ENCODE measurements at places on chromosomes 12 and 14.

GRCh38 chr12:121297435-121297991, 1.0 kb upstream of the CAMKK2 start:
- no peak for DNase-seq

DNA sequence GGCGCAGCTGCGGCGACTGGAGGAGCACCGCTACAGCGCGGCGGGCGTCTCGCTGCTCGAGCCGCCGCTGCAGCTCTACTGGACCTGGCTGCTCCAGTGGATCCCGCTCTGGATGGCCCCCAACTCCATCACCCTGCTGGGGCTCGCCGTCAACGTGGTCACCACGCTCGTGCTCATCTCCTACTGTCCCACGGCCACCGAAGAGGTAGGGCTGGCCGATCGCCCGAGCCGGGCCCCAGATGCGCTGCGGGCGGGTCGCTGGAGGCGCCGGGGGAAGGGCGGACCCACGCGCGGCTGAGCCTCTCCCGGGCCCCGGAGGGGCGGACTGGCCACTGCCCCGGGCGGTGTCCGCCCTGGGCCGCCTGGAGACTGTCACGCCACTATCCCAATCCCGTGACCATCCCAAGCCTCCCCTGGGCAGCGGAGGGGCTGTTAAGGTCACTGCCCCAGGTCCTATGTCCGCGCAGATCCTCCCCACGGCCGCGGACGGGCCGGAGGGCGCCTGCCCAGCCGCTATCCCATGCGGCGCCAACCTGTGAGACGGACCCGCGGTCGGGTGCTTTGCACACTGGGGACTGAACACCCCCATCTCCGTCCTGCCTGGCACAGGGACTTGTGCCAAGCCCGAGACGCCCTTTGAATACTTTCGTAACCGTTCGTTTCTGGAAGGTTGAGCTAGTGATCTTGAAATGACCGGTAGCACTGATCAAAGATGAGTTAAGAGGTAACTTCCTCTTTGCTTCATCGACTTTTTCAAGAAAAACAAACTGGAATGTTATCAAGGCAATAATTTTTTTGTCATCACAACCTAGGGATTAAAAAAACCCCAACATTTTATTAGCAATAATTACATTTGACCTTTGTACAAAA, 725 bp downstream of the CHPT1 start:
- DNase-seq, result no peak

GRCh38 chr12:51797301-51797700, 51.2 kb downstream of the FIGNL2 start:
- DNase-seq, result no peak

DNA sequence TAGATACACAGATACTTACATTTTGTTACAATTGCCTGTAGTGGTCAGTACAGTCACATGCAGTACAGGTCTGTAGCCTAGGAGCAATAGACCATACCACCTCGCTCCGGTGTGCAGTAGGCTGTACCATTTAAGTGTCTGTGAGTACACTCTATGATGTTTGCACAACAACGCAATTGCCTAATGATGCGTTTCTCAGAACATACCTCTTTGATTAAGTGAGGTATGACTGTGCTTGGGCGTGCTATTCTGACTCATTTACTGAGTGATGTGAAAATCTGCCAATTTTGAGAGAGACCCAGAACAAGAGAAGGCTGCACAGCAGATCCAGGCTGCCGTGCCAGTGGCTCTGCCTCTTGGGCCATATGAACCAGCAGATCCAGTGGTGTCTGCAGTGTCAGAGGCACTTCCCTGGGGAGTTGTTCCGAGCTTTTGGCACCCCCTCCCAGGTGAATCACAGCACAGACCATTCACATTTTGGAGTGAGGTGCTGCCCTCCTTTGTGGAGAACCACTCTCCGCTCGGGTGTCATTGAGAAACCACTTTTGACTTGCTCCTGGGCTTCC, 20.4 kb downstream of the DLK1 start:
- no peak for DNase-seq

GRCh38 chr14:69647213-69647612, 35.8 kb downstream of the SUSD6 start:
- no peak for DNase-seq

- DNase-seq, result no peak
Measured at GRCh38 chr12:108779998-108780688, 48.8 kb upstream of the CORO1C start.

- no peak for DNase-seq
Measured at GRCh38 chr14:44388306-44388705, 118.8 kb downstream of the FSCB start.

DNA sequence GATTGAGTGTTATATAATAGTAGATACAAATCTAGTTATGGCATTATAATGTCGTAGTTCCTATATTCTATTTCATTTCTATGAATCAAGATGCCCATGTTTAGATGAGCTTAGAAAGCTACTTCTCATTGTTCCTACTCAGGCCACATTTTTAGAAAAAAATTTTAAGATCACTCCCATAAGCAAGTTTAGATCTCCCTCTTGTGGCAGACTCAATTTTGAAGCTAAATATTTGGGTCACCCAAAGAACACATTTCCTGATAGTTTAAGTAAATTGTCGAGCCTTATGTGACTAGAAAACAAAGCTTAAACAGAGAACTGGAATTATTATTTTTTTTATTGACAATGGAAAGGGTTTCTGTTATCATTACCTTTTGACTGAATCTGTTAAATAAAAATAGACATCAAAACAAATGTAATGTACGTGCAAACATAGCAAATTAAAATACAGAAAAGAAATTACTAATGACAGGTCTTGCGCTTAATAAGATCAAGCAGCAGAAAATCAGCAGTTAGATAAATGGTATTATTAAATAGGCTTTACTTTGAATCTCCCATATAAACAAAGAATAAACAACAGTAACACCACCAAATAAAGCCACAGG, 180.2 kb downstream of the ACSS3 start:
- no peak for DNase-seq

GRCh38 chr12:92582893-92583292, 119.9 kb upstream of the PLEKHG7 start:
- no peak for DNase-seq

GRCh38 chr12:117032593-117033381, 66.4 kb downstream of the TESC start:
- DNase-seq, result no peak

DNA sequence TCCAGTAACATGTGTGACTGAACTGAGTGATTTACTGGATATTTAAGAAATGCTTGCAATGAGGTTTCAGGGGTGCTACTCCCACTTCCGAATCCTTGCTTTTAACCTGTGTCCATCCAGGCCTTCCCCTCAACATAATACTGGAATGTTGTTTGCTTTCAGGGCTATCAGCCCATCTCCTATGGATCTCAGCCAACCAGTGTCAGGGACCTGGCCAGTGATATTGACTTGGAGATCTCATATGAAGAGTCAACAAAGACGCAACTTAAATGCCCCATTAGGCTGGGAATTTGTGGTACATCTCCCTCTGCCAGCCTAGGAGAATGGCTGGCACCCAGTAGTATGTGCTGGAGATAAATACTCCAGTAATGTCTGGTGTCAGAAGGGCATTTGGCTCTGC, 889 bp upstream of the IFT43 start:
- DNase-seq, result no peak

DNA sequence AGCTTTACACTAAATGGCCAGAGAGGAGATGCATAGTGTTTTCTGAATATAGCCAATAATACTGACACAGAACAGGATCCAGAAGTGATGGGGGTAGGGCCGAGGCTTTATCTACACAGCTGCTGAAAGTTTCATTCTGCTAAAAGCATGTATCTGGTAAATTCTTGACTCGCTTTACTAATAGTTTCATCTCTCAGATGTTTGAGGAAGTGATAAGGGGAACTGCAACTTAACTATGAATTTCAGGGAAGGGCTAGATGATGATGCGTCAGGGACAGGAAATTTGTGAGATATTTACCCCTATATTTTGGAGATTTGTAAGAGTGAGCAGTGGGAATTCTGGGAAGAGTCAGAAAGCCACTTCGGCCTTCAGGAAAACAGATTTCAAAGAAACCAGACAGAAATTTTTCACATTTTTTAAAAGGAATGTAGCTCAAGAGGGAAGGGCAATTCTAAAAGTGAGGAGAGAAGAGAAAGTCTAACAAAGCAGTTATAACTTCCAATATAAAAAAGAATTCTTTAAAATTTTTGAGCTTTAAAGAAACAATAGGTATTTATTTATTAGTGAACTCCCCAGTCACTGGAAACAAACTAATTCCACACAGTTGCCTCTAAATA, 243.1 kb downstream of the BCAT1 start:
- no peak for DNase-seq

- no peak for DNase-seq
Measured at GRCh38 chr12:32048791-32049190, 57.9 kb upstream of the BICD1 start.

DNA sequence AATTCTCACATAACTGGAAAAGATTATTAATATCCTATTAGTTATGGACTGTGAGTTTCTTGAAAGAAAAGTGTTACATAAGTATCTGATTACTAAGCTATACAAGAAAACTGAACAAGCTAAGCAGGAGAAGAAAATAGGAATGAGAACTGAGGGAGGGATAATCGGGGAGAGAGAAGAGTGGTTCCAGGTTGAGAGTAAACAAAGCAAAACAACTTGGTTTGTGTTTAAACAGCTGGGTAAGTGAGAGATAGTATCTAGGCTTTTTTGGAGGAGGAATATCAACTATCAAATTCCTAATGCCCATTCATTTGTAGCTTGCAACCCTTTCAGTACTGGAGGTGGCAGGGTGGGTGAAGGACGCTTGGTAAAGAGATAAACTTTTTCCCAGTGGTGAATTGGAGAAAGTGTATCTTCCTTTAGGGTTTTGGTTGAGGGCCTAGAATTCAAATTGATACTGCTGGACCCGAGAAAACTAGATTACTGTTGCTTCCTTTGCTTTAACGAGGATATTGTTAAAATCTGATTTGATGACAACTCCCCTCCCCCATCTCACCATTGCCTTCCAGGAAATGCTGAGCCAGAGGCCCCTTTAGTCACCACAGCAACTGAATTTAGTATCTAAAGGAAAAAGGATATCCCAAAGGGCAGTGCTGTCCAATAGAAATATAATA, 2.0 kb upstream of the SLC2A3 start:
- no peak for DNase-seq

- no peak for DNase-seq
Measured at GRCh38 chr12:65926119-65926908, 102.0 kb downstream of the HMGA2 start.

- no peak for DNase-seq
Measured at GRCh38 chr12:116727891-116728290, 10.0 kb downstream of the SPRING1 start.

DNA sequence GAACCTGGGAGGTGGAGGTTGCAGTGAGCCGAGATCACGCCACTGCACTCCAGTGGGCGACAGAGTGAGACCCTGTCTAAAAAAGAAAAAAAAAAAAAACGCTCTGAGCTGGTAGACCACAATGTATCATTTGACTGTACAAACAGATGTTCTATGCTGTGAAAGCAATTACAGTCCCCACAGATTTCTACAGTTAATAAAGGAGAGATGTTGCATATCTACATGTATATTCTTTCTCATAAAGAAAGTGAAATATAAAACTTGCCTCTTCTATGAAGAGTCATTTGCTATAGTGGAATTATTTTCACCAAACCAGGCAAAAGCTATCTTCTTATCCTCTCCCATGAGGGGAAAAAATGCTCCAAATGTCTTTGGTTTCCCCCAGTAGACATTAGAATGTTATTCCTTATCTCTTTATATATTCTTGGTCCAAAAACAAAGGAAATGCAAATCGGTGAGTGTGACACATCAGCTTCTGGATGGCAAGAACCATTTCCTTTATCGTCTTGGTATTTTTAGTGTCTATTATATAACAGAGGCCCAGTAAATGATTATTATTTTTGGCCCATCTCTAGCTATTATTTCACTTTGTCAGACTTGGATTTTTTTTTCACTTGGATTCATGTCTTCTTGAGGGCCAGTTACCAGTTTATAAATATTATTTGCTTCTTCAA, 230.4 kb downstream of the SSPN start:
- DNase-seq, result no peak

DNA sequence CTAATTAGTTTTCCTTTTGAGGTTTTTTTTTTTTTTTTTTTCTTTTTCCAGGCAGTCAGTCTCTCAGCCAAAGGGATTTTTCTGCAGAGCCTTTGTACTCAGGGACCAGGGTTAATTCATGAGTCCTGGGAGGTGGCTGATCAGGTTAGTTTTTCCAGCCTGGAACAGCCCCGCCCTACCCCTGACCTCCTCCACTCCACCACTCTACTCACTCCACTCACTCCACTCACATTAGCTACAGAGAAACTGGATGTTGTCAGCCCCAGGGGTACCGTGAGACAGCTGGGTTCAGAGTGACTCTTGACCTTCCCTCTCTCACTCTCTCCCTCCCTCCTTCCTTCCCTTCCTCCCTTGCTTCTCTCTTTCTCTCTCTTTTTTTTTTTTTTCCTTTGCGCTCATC, 161.0 kb downstream of the CRADD start:
- DNase-seq, result no peak

DNA sequence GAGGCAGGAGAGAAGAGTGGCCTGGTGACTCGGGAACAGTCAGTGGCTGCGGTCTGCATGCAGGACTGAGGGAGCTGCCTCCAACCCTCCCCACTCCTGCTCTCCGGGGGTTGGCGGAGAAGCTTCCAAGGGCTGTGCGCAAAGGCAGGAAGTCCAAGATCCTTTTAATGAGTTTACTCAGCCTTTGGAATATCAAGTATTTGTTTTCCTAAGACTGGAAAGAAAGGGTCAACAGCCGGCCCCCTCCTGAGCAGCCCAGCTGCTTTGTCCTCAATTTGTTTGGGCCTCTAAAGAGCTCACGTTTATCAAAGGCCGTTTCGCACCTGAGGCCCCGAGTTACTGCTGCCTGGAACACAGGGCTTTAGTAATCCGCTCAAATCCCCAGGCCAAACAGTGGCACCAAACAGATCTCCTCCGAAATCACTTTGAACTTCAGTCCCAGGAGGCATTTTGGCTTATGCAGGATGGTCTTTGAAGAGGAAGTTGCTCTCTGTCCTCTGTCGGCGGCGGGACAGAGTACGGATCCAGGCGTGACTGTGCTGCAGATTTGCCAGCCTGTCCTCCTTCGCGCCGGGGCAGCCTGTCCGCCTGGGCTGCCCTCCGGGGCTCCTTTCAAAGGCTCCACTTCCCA, 117.2 kb upstream of the FZD10 start:
- no peak for DNase-seq

DNA sequence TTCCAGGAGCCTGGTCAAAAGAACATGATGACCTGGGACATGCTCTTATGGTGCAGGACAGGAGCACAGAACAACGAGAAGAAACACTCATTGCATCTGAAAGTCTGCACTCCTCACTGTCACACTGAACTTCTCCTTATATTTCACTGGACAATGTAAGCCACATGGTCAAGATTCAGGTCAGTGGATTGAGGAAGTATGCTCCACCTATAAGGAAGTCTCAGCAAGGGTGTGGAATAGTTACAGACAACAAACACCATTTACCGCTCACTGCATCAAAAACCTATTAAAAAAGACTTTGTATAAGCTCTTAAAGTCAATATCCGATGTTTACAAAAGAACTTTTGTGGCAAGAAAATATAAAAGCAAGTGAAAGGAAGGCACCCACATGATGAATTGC, 153.1 kb upstream of the FOXG1 start:
- DNase-seq, result no peak

Measured in SW 1271 (cell line).